Esophagus muscularis mucosa (tissue), 4 donors: ENCODE measurements at places on chromosomes 12 and 14. TPM values are rescaled to one million over a fixed set of nuclear protein-coding genes. Genes with fewer than 3 reads are reported as not detected.

Gene B3GNT4
- total RNA-seq: not detected

- DNase-seq: no peak
Measured at GRCh38 chr14:97523936-97524335, 726.8 kb downstream of the VRK1 start.

GRCh38 chr12:42338280-42338679 lies 12.3 kb downstream of the PPHLN1 start:
- DNase-seq: no peak

Gene PMEL
- total RNA-seq: not detected

Gene SCN8A
- 0.29 TPM for total RNA-seq

- no peak for DNase-seq
Measured at GRCh38 chr12:32819424-32819823, 63.7 kb upstream of the YARS2 start.

- no peak for DNase-seq
Measured at GRCh38 chr12:132517740-132518100, 27.8 kb downstream of the FBRSL1 start.

Gene OTX2
- not detected for total RNA-seq
